ENCODE measurements at places on chromosomes 5 and 9.

DNA sequence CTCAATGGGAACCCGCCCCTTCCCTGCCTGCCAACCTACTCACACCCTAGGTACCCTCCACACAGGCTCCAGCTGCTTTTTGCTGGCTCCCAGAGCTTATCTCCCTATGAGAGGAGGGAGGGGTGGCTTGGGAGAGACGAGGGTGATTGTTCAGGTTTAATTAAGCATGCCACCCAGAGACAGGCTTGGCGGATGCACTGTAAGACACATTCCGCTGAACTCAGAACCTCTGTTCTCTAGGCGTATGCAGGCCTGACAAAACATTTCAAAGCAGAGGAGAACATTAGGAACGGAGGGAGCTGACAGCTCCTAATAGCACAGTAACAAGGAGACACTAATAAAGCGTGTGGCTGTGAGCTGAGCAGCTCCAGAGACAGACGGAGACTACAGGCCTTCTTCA lies 80.1 kb downstream of the TRIM32 start:
- DNase-seq, result no peak

DNA sequence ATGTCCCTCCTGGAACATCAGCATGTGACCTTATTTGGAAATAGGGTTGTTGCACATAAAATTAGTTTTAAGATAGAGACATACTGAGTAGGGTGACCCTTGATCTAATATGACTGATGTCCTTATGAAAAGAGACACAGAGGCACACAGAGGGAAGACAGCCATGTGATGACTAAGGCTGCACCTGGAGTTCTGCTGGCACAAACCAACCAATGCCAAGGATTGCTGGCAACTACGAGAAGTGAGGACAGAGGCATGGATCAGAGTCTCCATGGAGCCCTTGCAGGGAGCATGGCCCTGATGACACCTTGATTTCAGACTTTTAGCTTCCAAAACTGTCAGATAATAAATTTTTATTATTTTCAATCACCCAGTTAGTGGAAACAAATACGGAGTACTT lies 101.9 kb downstream of the FBXL7 start:
- no peak for DNase-seq

DNA sequence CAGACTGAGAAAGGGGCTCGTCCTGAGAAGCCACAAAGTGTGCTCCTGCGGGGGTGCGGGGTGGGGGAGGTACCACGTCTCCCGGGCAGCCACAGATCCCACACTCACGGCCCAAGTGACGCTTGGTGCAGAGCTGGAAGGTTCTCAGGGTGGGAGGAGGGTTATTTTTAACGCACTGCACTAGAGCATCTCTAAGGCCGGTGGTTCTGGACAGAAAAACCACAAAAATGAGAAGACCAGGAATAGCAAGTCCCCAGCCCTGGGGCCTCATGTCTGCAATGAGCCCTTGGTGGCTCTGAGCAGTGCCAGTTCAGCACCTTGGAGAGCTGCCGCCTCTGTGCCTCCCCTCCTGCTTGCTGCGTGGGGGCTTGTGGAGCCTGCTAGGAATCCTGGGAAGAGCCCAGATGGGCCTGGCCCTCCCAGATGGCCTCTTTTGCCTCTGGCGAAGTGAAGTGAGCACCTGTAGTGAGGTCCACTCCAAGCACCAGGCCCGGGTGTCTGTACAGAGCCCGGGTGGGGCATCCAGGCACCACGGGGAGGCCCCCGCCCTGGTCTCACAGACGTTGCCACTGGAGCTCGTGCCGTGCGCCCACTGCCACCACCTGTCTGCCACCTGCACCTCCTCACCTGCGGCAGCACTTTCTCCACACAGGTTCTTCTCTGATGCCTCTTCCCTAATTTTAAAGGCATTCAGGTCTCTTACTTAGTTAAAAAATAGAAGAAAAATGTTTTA lies 48.9 kb upstream of the CACNA1B start:
- DNase-seq, result no peak

DNA sequence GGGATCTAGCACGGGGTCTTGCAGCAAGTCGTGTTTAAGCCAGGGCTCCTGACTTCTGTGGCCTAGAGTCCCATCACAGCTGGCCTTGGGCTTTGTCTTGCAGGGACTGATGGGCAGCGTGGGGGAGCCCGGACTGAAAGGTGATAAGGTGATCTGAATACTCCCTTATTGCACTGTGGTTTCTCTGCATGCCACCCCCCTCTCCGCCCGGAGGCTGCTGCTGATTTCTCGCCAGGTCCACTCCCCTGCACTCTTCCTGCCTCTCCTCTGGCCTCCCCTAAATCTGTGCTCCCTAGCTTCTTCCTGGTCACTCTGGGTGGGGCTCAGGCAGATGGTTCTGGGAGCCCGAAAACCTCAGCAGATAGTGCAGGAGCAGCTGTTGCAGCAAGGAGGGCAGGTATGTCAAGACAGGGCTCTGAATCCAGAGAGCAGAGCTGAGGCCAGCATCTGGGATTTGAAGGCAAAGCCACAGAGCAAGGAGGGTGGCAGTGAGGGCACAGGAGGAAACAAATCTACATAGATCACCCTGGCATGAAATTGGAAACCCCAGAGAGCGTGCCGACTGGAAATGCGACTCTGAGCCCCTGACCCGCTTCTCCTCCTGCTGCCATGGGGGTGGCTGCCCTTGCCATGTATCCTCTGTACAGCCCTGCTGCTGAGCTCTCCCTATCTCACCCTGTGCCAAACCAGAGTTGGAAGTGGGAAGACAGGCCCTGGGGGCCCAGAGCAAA lies 76.5 kb downstream of the COL27A1 start:
- no peak for DNase-seq

GRCh38 chr9:131432597-131433301 lies 38.9 kb downstream of the PRRC2B start:
- no peak for DNase-seq
